Progenitor cell of endocrine pancreas (in vitro differentiated cells): ENCODE measurements at places on chromosomes 6 and 20. TPM values are rescaled to one million over a fixed set of nuclear protein-coding genes. Genes with fewer than 3 reads are reported as not detected.

The NOX3 gene
- not detected in 2 replicates for total RNA-seq

The RAB32 gene
- 19.1 and 20.1 TPM in 2 replicates for total RNA-seq

The HTR1B gene
- 8.9 and 10.3 TPM in 2 replicates for total RNA-seq

The MUC22 gene
- not detected in 2 replicates for total RNA-seq

The POPDC3 gene
- total RNA-seq = 1.3 and 2.3 TPM in 2 replicates

The VGLL2 gene
- total RNA-seq = 0.49 TPM in 1 of 2 replicates, not detected in the other

The NKAPL gene
- 0.24 TPM in 1 of 2 replicates, not detected in the other for total RNA-seq

The AGER gene
- 28.5 and 29.9 TPM in 2 replicates for total RNA-seq

The KIF25 gene
- not detected in 2 replicates for total RNA-seq

The TMEM170B gene
- 7.3 and 7.6 TPM in 2 replicates for total RNA-seq

The MYLIP gene
- 59.0 and 81.1 TPM in 2 replicates for total RNA-seq

The ATG5 gene
- 39.6 and 40.8 TPM in 2 replicates for total RNA-seq

The BPIFB1 gene
- total RNA-seq = not detected in 2 replicates

The COL10A1 gene
- not detected in 2 replicates for total RNA-seq

The AARS2 gene
- total RNA-seq = 26.5 and 28.8 TPM in 2 replicates

The OR2B2 gene
- not detected in 2 replicates for total RNA-seq

The HTR1E gene
- 0.13 TPM in 1 of 2 replicates, not detected in the other for total RNA-seq

The CST1 gene
- 1.5 and 1.6 TPM in 2 replicates for total RNA-seq

The MAP1LC3A gene
- total RNA-seq = 43.8 and 52.8 TPM in 2 replicates

The ZKSCAN3 gene
- 17.9 and 19.7 TPM in 2 replicates for total RNA-seq

The TMEM217 gene
- 1.4 and 2.5 TPM in 2 replicates for total RNA-seq

The SGK2 gene
- 8.7 and 8.9 TPM in 2 replicates for total RNA-seq

The TNFRSF21 gene
- total RNA-seq = 46.3 and 49.7 TPM in 2 replicates

The REM1 gene
- total RNA-seq = not detected in 2 replicates

The GSTA2 gene
- total RNA-seq = 4.6 and 10.7 TPM in 2 replicates

The DEFB118 gene
- total RNA-seq = not detected in 2 replicates

The SIGLEC1 gene
- not detected in 2 replicates for total RNA-seq

The SAPCD1 gene
- total RNA-seq = 8.6 and 11.9 TPM in 2 replicates

The CD93 gene
- 0.04 TPM in 1 of 2 replicates, not detected in the other for total RNA-seq

The C6orf118 gene
- 1.7 and 1.9 TPM in 2 replicates for total RNA-seq

The HNF4A gene
- 71.1 and 72.9 TPM in 2 replicates for total RNA-seq

The CD164 gene
- total RNA-seq = 258 and 262 TPM in 2 replicates

The CTCFL gene
- not detected in 2 replicates for total RNA-seq

The KCNQ2 gene
- 14.6 and 15.6 TPM in 2 replicates for total RNA-seq

The C4A gene
- 13.1 and 14.1 TPM in 2 replicates for total RNA-seq
